ENCODE measurements at places on chromosomes 2 and 18.

- no peak for DNase-seq
Measured at GRCh38 chr18:5622905-5623304, 79.1 kb upstream of the EPB41L3 start.

GRCh38 chr2:214542295-214542694, 131.4 kb downstream of the VWC2L start:
- DNase-seq: no peak

DNA sequence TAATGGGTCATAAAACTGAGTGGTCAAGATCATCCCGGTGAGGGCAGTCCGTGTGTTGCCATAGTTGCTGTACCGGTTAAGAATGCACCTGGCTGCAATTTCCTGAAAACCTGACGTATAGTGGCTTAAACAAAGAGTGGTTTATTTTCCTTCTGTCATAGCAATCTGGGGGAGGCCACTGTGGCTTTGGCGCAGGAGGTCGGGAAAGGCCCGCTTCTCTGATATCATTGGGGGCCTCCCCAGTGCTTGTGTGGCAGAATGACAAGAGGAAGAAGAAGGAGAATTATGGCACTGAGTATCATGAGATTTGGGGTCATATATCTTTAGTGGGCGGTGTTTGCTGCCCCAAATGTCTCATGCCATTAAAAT, 4.4 kb downstream of the C2orf92 start:
- DNase-seq: peak; percentile 32

GRCh38 chr2:170701011-170701410, 14.1 kb upstream of the SP5 start:
- DNase-seq: no peak

DNA sequence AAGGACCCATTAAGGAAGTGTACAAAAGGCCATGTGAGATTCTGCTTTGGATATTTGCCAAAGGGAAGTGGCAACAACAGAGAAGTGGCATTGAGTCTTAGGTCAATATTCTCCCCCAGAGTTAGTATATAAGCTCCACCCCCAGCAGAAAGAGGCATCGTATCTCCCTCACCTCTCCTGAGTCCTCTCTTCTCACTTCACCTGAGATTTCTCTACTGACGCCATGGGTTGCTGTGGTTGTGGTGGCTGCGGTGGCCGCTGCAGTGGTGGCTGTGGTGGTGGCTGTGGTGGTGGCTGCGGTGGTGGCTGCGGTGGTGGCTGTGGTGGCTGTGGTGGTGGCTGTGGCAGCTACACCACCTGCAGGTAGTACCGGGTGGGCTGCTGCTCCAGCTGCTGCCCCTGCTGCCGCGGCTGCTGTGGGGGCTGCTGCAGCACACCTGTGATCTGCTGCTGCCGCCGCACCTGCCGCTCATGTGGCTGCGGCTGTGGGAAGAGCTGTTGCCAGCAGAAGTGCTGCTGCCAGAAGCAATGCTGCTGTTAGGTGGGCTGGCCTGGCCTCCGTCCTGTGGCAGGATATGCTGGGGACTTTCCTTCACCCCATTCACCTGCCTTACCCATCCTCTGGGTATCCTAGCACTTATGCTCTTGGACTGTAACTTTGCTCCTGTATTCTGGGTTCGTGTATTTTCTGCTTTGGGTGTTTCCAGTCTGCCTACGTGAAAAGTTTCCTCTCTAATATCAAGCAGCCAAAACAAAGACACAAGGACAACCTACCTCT, 5.9 kb downstream of the SCYGR3 start:
- no peak for DNase-seq

DNA sequence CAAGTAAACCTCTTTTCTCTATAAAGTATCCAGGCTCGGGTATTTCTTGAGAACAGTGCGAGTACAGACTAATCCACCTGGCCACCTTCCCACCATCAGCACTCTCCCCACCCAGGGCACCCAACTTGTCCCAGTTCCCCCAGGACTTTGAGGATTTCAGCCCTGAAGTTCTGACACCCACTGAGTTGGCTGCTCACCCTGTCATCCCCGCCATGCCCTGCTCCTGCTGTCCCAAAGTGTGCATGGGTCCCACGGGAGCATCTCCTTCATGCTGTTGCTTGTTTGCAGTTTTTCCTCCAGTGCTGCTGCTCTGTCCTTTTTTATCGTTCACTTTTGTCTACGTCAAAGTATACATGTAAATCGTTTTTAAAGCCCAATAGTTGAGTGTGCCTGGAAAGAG, 273.9 kb downstream of the PHLPP1 start:
- DNase-seq: no peak

- DNase-seq: no peak
Measured at GRCh38 chr2:110991911-110992310, 128.8 kb upstream of the BCL2L11 start.

DNA sequence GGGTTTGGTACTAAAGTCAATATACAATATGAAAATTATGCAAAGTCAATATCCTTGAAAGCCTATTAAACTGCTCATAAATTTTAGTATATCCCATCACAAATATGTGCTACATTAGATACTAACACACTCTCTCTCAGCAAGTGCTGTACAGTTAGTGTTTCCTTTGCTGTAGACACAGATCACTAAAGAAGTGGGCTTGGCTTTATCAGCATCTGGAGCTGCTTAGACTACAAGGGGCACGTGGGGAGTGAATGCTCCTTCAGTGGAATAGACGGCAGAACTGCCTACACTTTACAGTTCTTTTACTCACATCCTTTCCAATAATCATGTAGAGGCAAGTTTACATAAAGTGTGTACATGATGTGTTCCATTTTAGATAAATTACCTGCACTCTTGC, 26.0 kb upstream of the EFEMP1 start:
- no peak for DNase-seq
